SK-N-SH treated with all-trans-retinoic acid at 6 μM for 48 hours (cell line): ENCODE measurements at places on chromosomes 6 and 20.

DNA sequence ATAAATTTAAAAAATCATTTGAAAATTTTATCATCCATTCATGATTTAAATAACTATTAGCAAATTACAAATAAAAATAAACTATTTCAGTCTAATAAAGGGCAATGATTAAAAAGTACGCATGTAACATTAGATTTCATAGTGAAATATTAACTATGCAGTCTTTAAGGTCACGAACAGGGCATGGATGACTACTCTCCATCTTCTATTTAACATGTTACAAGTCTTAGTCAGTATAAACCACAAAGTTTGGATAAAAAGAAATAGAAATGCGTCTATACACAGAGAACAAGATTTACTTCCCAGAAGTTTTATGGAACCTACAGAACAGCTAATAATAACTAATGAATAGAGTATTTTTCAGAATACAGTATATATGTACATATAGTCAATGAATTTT is 1016.0 kb downstream of the EYS start:
- ATAC-seq = no peak

GRCh38 chr20:49891476-49892110 is 23.7 kb downstream of the SPATA2 start:
- ATAC-seq = no peak

DNA sequence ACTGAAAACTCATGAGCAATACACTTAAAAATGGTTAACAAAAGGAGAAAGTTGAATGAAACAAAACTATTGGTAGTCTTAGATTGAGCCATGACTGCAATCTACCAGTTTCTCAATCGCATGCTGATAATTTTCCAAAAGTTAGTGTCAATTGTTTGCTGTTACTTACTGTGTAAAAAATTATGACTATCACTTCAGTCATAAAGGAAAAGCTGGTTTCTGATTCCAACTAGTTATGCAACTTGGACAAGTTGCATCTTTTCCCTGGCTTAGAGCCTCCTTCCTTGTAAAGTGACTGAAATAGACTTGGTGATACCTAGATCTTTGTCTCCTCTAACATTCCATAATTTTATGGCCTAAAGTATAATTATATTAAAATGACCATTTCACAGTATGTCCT is 88.3 kb upstream of the PAK5 start:
- ATAC-seq = no peak

DNA sequence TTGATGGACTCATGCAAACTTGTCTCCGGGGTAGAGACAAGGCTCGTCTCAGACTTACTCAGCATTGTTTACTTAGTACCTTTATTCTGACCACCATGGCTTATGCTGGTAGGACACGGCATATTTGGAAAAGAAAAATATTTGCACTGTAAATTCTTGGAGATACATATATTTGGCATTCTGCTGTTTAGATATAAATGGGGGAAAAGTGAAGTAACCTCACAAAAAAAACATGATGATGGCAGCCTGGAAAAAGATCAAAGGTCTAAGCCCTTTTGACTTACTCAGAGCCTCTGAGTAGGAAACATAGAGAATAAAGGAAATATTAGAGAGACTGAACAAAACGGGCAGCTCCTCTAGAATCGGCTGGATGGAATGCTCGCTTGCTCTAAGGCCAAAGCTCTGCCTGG is 32.5 kb downstream of the PDE10A start:
- no peak for ATAC-seq

GRCh38 chr6:170289180-170289931 is 1.5 kb downstream of the DLL1 start:
- no peak for ATAC-seq
